ENCODE measurements at places on chromosomes 12 and 14.

DNA sequence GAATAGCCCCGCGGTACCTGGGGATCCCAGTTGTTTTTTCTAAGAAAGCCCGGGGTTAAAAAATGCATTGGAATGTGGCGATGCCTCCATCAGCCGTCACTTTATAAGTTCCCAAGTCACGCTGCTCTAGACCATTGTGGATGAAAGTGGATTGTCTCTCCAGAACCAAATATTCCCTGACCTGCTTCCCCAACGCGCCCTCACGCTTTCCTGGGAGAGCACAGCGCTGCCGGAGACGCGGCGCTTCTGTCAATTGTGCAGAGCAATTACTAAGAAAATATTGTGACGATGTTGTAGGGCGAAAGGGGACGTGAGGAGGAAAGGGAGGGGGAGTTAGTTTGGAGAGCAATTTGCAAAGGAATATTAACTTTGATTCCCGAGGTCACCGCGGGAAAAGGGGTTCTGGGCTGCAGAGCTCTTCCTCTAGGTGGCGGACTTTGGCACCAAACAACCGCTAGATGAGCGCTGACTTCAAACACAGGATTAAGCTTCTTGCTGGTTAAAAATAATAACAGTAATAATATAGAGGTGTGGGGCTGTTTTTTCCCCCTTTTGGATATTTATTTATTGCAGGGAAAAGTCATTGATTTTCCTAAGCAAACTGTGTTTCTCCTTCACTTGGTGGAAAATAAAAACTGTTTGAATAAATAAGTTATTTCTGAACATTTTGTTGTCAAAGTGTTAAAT, 9.6 kb upstream of the FOXG1 start:
- no peak for DNase-seq

- no peak for DNase-seq
These were observed 648.9 kb downstream of the VRK1 start for GRCh38 chr14:97446087-97446486.

DNA sequence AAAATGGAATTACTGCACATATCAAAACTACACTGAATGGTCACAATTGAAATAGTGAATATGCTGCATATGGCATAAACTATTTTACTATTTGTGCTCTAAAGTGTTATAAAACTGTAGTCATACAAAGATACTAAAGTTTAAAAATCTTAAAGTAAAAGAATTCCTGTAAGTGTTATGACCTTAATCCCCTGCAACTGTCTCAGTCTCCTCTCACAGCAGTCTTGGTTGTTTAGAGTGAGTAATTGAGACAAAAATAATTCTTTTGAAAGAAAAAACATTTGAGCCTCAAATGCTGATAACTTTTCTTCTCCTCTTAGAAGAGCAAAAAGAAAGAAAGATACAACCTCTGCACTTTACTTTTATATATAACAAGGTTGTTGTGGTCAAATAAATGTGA, 99.9 kb downstream of the SYT1 start:
- no peak for DNase-seq

DNA sequence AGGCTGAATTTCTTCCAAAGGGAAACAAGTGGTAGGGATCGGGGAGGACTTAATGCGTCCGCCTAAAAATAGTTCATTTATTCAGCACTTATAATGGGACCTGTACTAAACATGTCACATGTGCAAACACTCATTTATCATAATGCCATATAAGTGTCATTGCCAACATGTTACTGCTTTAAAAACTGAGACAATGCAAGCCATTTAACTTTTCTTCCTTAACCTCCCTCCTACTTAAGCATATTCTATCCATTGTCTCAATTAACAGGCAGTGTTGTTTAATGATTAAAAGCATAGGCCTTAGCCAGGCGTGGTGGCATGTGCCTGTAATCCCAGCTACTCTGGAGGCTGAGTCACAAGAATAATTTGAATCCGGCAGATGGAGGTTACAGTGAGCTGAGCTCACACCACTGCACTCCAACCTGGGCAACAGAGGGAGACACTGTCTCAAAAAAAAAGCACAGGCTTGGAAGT, 13.5 kb upstream of the SCFD1 start:
- no peak for DNase-seq

DNA sequence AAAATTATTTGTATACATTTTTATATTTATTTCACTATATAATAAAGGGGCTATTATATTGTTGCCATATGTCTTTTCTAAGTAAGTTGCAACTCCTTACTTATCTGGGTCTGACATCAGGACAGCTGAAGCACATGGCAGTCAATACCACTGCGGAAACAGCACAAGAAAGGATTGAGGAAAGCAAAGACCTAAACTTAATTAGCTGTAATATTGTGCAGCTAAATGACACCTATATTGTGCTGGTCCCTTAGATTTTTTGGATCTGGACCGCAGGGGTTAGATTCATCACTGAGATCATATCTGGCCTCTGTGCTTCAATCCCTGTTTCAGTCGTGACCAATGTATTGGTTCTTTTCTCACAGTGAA, 359.6 kb upstream of the DIO2 start:
- DNase-seq, result no peak

- DNase-seq, result no peak
These were observed 4.0 kb upstream of the HOXC10 start for GRCh38 chr12:53980802-53981496.

GRCh38 chr14:32055175-32055574, 21.9 kb upstream of the ARHGAP5 start:
- DNase-seq, result no peak

GRCh38 chr12:60211244-60211643, 615.4 kb downstream of the SLC16A7 start:
- no peak for DNase-seq

GRCh38 chr14:94964181-94964580, 193.1 kb downstream of the DICER1 start:
- DNase-seq, result no peak

DNA sequence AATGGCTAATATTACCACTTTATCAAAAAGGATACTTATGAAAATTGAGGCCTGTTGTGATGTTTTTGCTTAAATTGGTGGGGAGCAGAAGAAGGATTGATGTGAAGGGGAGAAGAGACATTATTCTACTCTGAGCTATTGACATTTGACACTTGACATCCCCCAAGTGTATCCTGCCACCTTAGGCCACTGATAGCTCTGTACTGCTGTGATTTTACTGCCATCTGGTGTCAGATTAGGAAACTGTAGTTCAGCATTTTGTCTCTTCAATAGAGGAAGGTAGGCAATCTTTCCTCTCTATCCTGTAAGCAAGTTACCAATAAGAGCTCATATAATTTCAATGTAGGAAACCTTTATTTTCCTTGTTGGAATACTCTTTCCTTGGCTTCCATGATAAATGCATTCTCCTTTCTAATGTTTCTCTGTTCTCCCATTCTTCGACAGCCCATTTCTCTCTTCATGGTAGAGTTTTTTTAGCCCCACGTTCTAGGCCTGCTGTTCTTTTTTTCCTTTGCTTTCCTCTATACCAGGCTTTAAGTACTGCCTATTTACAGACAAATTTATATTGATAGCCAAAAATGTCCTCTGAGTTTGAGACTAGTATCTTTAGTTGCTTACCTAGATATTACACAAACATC, 46.3 kb downstream of the PPHLN1 start:
- no peak for DNase-seq

DNA sequence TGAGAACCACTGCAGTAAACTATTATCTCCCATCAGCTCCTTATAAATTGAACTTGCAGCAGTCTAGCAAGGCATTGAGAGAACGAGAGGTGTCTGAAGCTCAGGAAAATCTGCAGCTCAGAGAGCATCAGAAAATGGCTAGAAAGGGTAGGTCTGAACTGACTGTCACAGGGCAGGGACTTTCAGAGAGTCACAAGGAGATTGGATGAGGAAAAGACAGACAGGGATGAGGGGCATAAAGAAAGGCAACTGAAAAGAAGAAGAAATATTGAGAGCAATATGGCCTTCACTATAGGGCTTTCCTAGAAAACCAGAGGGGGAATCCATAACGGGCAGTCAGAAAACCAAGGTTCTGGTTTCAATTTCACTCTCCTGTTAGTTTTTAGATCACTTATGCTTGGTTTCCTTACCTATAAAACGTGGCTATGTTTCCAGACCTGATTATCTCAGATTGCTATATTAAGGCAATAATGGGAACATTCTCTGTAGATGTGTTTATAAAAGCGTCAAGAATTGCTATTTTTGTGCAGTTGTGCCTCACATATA, 40.9 kb downstream of the PDE6H start:
- DNase-seq, result no peak

DNA sequence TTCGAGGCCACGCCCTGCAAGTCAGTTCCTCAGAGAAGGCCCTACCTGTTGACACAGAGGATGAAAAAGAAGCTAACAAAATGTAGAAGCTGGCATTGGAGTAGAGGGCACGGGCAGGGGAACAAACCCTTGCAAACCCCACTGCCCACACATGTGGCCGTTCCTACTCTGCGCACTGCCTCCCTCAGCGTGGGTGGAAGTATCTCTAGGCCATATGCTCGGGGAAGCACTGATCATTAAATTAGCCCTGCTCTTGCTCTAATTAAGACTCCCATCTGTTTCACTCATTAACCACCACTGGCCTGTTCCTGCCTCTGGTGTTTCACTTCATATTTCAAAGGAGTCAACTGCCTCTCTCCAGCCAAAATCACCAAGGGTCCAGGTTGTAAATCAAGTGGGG, 201.2 kb upstream of the SFSWAP start:
- DNase-seq, result no peak

DNA sequence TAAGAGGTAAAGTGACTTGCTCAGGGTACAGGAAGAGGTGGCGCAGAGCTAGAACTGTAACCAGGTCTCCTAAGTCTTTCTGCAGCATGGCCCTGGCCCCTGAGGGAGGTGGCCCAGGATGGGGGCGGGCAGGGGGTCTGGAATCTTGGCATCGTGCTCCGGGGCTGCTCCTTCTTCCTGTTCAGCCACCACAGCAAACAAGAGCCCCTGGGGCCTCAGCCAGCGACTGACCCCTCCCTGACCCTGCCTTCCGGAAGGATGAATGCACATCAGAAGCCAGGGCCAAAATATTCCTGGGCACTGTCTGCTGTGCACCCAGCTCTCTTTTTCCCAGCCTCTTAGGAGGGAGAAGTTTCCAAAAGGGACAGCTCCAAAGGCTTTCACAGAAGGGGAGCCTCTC, 242.8 kb downstream of the DPF3 start:
- DNase-seq, result no peak

- no peak for DNase-seq
These were observed 52.4 kb upstream of the BCAT1 start for GRCh38 chr12:25001311-25001710.

DNA sequence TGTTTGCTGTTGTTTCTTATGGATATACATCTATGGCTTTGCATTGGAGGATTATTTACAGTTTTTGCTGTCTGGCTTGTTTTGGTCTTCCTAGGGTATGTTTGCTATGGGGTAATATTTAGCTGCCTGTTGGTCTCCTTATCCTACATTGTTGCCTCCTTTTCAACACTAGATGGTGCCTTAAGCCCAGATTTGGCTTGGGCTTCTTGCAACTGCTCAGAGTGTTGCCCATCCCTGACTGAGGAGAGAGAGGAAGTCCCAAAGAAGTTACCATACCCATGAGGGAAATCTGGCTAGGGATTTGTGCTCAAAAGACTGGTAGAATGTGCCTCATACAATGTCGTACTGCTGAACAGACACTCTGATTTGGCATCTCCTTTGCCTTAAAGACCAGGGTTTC, 94.6 kb upstream of the MUCL1 start:
- DNase-seq, result no peak

GRCh38 chr14:23062002-23062401, 4.7 kb upstream of the CDH24 start:
- peak; percentile 64 for DNase-seq

DNA sequence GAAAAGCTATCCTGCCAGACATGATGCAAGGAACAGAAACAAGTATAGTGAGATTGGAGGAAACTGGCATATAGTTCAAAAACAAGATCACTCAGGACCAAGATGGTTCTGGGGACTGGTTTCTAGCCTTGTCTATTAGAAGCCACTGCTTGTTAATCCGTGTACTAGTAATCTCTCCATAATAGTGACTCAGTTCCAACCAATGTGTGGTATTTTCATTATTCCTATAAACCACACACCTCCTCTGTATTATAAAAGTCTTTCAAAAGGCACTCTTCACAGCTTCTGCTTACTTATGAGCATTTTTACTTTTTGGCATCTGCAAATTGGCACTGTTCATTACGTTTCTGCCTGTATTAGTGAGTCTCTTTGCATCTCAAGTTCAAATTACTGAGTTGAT, 140.3 kb downstream of the SLC6A15 start:
- no peak for DNase-seq

DNA sequence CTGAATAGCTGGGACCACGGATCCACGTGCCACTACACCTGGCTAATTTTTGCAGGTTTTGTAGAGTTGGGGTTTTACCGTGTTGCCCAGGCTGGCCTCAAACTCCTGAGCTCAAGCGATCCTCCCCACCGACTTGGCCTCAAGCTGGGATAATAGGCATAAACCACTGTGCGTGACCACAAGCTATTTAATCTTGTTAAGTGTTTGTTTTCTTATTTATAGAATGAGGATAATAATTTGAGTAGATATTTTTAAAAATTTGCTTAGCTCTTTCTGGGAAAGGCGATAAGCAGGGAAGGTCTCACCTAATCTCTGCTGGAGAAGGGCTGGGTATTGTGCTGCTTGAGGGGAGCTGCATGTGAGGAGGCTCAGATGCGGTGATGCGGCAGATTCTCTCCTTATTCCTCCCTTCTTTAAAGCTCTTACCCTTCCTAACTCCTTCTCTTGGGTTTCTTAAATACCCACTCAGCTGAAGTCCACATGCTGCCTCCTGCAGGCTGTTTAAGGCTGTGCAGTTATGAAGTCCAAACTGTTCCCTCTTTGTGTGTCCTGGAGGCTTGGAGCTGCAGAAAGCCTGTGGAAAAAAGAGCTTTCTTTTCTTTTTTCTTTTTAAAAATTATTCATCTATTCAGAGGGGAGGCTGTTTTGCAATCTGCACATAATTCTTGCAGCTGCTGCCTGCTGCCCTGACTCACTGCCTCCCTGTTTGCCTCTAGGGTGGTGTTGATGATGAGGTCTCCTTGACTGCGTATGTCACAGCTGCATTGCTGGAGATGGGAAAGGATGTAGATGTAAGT, 37.9 kb downstream of the A2ML1 start:
- no peak for DNase-seq

GRCh38 chr12:54285150-54286041, 4.9 kb downstream of the HNRNPA1 start:
- no peak for DNase-seq

- no peak for DNase-seq
These were observed 3.3 kb upstream of the BHLHE41 start for GRCh38 chr12:26128168-26128567.

DNA sequence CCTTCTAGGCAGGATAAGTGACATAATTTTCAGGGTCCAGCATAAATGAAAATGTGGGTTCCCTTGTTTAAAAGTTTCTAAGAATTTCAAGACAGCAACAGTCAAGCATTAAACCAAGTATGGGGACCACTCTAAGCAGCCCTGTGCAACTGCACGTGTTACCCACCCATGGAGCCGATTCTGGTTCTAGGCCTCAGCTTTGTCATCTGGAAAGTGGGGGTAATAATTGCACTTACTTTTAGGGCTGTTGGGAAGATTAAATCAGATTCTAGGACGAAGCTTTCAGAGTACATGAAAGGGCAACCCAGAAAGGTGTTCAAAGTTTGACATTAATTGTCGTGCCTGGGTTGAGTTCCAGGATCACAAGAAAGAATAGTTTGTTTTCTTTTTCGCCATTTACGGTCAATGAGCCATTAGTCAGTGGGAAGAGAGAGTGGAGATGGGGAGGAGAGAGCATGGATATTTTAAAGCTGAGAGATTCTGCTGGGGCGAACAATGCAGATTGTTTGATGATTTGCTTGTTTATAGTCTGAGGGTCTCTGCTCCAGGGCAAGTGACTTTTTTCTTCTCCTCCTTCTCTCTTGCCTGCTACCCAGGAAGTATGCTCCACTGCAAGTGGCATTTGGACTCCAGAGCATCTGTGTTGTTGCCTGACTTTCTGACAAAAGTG, 10.7 kb upstream of the PPFIBP1 start:
- no peak for DNase-seq

All from omental fat pad (tissue), 4 donors.